Hematopoietic multipotent progenitor cell treated with erythropoietin and hydrocortisone succinate and interleukin-3 and kit ligand, for 6 days (in vitro differentiated cells): ENCODE measurements at places on chromosomes 5 and 9.

GRCh38 chr5:14263113-14263512, 120.0 kb downstream of the TRIO start:
- no peak for DNase-seq

GRCh38 chr5:112973036-112973435, 3.6 kb upstream of the DCP2 start:
- DNase-seq: no peak

- peak; percentile 88 for DNase-seq
These were observed 965 bp downstream of the PTGDS start for GRCh38 chr9:136978073-136978864.

DNA sequence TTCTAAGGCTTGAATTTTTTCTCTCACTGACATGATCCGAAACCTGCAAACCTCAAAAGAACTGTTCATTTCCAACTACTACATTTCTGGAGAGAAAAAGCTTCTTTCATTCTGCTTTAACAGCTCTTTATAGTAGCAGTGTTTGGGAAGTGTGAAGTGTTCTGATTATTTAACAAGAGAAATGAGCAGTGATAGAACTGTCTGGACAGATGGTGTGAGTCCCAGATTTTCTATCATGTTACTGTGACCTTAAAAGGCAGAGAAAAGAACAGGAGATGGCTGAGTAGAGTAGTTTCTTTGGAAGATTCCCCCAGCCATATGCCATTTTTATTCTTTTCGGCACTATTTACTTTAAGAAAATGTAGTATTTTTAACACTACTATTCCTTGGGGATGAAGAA, 41.3 kb upstream of the TAL2 start:
- DNase-seq: no peak

GRCh38 chr5:10374046-10375022, 20.8 kb downstream of the MARCHF6 start:
- peak; percentile 72 for DNase-seq

DNA sequence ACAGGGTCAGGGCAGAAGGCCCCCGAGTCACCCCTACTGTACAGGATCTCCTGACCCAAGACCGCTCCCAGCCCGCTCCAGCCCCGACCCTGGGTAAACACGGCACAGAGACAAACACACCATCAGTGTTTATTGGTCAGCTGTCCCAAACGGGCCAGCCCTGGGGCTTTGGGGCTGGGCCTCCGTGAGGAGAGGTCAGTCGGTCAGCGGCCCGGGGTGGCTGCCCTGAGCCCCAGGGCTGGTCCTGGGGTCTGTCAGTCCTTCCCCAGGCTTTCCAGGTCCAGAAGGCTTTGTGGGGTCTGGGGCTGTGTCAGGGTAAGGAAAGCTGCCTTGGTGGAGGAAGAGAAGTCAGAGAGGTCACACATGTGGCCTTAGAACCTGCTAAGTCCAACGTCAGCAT, 2.7 kb downstream of the DPM2 start:
- DNase-seq: no peak

- DNase-seq: no peak
These were observed 7.6 kb upstream of the EQTN start for GRCh38 chr9:27304521-27304920.

GRCh38 chr5:154595662-154596061, 117.6 kb upstream of the HAND1 start:
- no peak for DNase-seq

GRCh38 chr9:77614645-77615044, 33.5 kb downstream of the GNA14 start:
- no peak for DNase-seq

- no peak for DNase-seq
These were observed 177.8 kb downstream of the NIPBL start for GRCh38 chr5:37054391-37054790.

GRCh38 chr5:14608169-14608568, 26.6 kb downstream of the OTULINL start:
- DNase-seq: peak; percentile 39

DNA sequence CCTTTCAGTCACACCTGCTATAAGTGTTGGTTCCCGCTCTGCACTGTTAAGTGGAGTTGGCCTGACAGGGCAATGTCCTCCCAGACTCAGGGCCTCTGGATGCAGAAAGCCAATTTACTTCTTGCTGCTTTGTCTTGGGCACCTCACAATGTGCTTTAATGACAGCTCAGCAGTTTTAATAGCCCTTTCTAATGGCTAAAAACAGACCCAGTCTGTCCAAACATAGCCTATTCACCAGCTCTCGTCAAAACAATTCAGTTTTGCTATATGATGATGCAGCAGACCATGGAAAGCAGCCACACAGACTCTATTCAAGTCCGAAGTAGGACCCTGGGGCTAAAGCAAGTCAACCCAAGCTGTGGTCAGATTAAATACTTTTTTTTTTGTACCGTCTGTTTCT, 529.1 kb upstream of the SEMA6A start:
- DNase-seq: no peak

DNA sequence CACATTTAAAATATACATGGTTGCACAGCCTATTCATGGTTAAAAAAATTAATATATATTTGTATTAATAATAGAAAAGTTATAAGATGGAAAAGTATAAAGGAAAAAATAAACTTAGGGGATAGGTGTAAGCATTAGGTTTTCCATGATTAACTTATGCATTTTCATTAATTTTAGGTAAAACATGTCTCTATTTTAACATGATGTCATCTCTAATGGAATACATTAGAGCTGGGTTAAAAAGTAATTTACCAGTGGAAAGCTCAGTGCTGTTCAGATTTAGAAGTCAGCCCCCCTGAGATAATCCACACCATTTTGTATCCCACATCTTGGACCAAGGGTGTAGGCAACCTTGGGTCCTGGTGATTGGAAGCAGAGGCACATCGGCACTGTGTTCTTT, 49.7 kb downstream of the SNX24 start:
- DNase-seq: no peak

DNA sequence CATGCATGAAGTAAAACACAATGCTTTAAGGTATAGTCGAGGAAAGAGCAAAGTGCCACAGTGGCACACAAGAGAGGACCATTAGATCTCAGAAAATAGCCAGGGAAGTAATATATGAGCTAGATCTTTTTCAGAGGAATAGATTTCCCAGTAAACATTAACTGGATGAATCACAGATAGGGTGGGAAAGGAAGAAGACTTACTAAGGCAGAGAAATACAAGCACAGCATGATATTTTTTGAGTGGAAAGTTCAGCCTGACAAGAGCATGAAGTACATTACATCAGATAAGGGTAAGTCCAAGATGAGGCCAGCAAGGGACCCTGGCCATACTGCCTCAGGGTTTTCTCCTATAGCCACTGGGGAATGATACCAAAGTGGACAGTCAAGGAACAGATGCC, 804.6 kb upstream of the DMAC1 start:
- no peak for DNase-seq

DNA sequence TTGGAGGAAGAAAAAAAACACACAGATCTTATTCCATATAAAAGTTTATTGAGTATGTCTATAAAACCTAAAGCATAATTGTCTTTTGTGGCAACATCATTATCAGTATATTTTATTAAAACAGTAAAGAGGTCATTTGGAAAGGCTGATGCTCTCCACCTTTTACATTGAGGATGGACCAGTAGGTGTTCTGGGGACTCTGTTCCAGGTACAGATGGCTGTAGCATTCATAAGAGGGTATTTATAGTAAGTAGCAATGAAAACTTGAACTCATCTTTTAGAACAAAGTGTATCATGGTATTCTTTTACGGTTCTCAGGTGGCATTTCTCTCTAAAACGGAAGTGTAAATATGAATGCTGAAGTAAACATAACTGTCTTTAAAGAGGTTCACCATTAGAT, 1.8 kb downstream of the GABRA6 start:
- no peak for DNase-seq

DNA sequence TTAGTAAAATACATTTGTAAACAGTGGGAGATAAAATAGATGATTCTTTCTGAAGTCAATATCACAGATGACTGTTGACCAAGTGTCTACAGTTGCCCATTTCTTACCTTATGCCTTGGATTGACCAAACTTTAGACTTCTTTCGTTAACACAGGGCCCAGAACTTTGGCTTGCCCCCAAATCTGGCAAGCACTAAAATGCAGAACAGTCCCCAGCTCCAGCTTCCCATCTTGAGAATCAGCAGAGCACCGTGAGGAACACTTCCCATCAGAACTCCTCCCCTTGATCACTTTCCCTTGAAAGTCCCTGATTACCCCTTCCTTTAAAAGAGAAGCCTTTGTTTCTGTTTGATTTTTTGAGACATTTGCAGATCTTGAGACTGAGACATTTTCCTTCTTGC, 1039.9 kb downstream of the TLE1 start:
- no peak for DNase-seq

DNA sequence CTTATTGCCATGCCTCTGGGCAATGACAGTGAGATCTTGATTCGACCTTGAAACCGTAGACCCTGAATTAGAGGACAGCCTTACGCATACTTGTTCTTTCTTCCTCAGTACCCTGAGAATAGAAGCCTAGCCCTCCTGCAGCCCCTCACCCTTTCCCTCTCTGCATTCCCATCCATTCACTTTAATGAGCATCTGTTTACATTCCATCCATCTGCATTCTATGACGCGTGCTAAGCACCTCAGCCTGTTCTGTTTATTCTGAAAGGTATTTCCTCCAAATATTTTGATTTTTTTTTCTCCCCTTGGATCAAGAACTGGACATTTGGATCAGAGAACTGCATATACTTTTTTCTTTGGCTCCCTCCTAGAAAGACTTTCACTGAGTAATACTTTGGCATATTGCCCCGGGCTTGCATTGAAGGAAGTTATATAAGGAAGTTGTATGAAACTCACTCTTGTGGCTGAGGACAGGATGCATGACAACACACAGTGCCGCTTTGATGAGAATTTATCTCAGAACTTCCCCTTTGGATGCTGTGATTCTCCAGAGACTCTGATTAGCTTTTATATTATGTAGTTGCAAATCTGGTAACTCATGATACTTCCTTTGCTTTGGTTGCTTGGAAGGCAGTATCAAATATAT, 15.7 kb downstream of the TMEM8B start:
- DNase-seq: peak; percentile 84

DNA sequence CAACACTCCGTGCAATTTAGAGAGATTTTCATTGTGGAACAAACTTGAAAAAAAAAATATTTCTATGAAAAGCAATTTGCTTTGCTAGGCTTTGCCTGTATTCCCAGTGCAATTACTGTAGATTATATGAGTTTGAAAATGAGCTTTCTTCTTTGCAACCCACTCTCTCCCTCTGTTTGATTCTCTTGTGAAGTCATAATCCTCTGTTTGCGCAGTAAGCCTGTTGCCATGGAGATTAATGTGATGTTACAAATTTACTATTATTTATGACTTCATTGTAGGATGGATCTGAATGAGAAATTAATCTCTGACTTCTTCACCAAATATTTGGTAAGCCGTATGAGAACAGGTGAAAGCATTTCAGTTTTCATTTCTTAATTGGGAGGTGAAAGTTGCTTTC, 320.3 kb downstream of the SPATA31D1 start:
- DNase-seq: no peak

- DNase-seq: no peak
These were observed 78.1 kb downstream of the CFAP95 start for GRCh38 chr9:69898714-69899209.

GRCh38 chr5:135654761-135655467, 76.1 kb upstream of the CXCL14 start:
- no peak for DNase-seq

- no peak for DNase-seq
These were observed 341.4 kb upstream of the PRR16 start for GRCh38 chr5:120122703-120123102.

- no peak for DNase-seq
These were observed 146.8 kb upstream of the TBC1D2 start for GRCh38 chr9:98402019-98402840.

DNA sequence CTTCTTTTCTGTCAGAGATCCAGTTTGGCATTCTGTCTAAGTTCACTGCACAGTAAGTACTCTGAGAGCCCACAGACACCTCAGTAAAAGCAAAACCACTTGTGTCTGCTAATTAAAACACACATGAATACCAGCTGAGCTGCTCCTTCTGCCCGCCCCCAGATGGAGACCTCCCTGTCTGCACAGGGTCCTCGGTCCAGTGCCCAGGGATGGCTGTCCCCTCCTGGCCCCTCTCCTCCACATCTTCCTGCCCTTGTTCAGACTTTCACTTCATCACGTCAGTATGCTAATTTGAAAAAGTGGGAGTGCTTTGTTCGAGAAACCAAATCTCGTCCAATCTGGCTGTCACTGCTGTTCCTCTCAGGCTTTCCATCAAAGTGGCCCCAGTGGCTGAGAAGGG, 43.5 kb downstream of the LIX1 start:
- no peak for DNase-seq

DNA sequence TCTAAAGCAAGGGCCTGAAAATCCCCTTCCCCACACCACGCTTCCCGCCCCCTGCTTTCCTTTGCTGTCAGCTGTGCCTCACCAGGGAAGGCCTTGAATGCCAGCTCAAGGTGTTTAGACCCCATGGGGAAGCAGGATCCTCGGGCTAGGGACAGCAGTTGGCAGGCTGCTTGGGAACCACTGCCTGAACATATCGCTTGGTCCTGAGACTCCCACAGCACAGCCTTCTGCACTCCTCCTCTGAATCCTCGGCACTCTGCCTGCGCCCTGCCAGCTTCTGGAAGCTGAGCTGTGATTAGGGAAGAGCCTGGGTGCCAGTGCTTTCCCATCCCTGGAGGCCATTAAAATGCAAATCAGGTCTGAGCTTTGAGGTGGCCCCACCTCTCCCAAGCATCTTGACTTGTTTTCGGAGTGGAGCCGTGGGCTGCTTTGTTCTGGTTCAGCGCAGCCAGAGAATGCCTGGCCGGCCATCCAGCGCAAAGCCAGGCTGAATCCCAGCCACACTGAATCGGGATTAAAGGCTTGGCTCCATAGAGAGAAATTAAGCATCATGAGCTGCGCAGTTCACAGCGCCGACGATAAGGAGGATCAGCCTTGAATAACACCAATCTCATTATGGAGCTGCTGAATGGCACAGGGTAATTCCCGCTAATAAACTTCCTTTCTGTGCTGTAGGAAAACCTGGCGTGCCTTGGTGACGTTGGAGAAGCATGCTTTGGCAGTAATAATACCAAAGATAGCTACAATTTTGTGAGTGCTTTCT, 40.0 kb downstream of the AMBP start:
- DNase-seq: no peak

GRCh38 chr9:21317956-21318923, 13.1 kb upstream of the IFNA5 start:
- peak; percentile 78 for DNase-seq

- no peak for DNase-seq
These were observed 18.4 kb upstream of the SPINK4 start for GRCh38 chr9:33221568-33221884.

GRCh38 chr5:141742866-141743851, 61.1 kb upstream of the ARAP3 start:
- peak; percentile 57 for DNase-seq

DNA sequence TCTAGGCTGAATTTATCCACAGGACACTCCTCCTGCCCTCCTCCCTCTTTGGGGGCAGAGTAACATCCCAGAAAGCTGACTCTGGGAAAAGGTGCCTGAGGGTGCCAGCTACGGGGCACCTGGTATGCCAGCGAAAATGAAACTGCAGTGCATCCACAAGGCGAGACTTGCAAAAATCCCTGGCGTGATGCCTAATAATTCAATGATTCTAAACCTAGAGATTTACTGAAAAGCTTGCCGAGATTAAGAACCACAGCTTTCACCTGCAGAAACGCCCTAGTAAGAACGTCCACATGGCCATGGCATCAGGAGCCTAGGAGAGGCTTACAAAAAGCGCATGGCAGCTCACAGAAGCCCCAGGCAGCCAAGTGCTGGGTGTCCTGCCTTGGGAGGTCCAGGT, 20.9 kb downstream of the CCNJL start:
- no peak for DNase-seq
